NAMALWA (cell line): ENCODE measurements at places on chromosomes 3 and 15.

DNA sequence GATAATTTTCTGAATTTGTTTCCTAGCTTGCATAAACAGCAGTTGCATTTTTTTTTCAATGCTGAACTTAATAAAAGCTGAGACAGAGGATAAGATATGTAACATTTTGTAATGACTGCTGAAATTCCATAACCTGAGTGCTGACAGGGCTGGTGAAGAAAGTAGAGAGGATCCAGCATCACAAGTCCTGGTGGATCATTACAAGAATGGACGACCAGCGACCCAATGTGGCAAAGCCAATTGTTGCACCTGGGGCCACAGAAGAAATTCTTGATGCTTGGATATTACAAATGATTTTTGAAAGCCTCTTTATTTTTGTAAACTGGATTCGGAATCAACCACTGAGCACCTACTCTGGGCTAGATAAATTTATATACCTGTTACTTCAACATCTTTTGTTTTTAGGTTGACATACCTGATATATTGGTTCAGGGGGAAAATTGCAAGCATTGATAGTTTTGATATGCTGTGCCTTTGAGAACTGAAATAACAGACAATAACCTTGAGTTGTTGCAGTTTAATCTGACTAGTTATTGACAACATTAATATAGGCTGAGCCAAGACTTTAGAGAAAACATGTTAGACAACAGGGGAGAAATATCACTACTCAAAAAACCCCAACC, 3.9 kb upstream of the ACTL6A start:
- peak; percentile 85 for DNase-seq

DNA sequence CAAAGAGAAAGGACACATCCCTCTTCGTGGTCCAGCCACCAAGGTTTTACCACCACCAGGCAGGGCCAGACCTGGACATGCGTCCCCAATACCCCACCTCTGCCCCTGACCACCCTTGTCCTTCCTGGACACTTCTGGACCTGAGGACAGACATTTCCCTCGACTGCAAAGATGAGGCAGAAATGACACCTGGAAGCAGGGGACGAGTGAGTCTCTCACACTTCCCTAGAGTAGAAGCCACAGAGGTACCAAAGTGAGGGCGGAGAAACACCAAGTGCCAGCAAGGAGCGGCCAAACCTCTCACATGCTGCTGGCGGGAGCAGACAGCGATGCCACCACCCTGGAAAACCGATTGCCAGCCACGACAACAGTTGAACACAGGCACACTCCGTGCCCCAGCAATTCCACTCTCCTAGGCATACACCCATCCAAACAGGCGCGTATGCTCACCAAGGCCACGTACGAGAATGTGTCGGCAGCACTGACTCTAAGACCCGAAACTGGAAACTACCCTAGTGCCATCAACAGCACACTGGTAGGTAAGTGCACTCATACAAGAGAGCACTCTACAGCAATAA, 207.0 kb upstream of the NSMCE3 start:
- DNase-seq: no peak

GRCh38 chr15:65818927-65819562, 27.0 kb upstream of the DENND4A start:
- DNase-seq: peak; percentile 76

GRCh38 chr3:170792471-170792870, 77.5 kb downstream of the RPL22L1 start:
- DNase-seq: no peak

DNA sequence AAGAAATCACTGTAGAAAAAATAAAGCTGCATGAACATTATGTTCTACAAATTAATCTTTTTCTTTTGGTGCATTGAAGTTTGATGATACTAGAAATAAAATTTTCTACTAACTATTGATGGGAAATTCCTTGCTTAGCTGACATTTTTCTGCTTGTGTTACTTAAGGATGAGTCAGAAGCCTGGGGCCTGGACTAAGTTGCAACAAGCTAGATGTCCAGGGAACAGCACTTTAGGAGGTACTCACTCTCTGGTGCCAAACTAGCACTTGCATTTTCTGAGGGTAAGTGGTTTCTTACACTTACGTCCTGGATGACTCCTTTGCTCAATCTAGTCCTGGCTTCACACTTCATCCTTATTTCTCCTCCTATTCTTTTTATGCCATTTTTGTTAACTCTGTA, 945.1 kb downstream of the IGSF11 start:
- DNase-seq: no peak

DNA sequence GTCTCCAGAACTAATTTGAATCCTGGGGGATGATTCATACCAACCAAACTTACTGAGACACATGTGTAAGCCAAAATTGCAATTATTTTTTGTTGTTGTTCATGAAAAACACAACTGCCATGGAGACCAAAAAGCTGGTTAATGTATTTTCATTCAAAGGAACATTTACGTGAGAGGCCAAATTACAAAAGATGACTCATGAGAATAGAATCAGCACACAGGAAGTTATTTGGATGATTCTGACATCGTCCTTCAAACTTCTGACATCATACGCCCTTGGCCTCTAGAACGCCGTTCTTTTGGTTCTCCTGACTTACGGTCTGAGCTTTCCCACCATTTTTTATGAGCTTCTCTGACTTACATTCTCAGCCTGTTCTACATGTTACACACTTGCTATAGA, 3.0 kb upstream of the ZNF280D start:
- no peak for DNase-seq

GRCh38 chr3:149969110-149969939, 1.4 kb downstream of the PFN2 start:
- DNase-seq: no peak

GRCh38 chr3:31576521-31576920, 43.8 kb downstream of the STT3B start:
- DNase-seq: no peak

DNA sequence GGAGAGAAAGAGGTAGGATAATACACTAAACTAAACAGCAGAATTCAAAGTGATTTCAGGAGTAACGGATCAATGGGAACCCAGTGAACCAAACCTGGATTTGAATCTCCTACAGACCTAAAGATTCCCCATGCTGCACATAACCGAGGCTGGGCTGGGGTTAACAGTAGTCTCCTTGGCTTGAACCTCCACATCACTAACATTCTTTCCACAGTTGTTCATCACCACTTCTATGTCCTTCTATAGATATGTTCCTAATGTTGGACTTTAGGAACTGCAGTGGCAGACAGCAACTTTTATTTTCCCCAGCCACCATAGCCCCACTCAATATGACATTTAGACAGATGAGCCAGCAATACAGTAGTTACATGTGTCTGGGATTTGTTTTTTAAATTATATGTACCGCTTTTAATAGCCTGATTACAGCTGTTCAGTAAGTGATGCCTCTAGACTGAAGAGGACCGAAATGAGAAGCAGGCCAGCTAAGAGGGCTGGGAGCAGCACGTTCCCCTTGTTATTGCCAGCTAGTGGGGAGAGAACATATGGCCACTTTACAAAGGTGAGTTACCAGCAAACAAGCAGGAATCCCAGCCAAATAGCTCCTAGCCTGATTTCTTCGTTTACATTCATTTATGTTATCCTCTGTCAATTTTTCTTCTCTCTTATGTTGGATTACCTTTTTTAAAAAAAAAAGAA, 472.6 kb upstream of the CDIN1 start:
- no peak for DNase-seq

- no peak for DNase-seq
Measured at GRCh38 chr3:165233501-165234195, 37.5 kb upstream of the SLITRK3 start.

DNA sequence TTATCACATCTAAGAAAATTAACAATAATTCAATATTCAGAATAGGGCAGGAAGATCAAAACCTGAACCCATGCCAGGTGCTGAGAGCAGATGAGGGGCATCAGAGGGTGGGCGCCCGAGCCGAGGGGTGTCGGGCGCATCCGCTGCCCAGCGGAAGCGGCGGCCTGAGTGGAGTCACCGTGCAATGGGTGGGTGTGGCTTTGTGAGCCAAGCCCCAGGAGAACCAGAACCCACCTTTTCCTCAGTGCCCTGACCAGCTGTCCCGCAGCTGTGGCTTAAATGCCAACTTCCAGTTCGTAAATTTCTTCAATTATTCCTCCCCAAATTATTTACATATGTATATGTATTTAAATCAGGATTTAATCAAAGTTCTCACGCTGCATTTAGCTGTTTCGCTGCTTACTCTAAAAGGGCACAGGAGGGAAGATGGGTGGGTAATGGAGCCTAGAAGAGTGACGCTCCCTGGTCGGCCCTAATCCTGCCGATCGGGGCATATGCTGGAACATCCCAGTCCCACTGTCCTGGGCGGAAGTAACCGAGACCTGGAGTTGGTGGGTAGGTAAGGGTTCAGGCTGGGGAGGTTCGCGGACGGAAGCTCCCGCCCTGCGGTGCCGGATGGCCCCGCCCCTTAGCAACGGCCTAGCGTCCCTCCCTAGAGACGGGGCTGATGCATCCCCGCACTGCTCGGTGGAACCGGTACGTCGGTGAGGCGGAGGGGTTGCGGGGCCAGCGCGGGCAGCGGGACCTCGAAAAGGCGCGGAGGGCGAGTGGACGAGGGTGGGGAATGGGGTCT, 1.3 kb downstream of the DNAH1 start:
- no peak for DNase-seq

GRCh38 chr3:50662408-50662807, 12.3 kb upstream of the DOCK3 start:
- DNase-seq: no peak

- no peak for DNase-seq
Measured at GRCh38 chr3:110754212-110754916, 317.3 kb upstream of the NECTIN3 start.

DNA sequence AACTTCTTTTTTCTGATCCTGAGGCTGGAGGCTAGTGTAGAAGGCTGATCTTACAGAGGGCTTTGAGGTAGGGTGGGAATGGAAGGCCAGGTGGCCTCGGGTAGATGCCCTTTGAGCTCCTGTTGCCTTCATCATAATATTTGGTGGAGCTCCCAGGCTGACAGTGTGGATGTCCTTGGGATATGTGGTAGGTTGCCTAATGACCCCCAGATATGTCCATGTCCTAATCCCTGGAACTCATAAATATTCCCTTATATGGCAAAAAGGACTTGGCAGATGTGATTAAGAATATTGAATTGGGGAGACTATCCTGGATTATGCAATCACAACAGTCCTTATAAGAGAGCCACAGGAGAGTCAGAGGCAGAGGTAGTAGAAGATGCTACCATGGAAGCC, 5.5 kb downstream of the ADAMTSL3 start:
- DNase-seq: no peak

DNA sequence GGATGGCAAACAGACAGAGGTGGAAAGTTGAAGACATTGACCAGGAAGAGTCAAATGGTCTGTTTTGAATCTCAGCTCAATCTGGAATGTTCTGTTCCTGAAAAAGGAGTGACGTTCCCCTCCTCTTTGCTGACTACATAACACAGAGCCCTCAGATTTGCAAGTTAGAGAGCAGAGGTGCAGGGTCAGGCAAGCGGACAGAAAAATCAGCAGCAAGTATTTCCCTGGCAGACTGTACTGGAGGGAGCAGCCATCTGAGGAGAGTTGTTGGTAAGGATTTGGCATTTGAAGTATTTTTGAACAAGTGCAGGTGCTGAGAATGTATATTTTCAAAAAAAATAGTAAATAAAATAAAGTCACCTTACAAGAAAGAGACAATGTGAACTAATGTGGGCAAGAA, 17.6 kb downstream of the ZNF80 start:
- no peak for DNase-seq

- peak; percentile 62 for DNase-seq
Measured at GRCh38 chr15:63191895-63192618, 2.7 kb downstream of the RAB8B start.

DNA sequence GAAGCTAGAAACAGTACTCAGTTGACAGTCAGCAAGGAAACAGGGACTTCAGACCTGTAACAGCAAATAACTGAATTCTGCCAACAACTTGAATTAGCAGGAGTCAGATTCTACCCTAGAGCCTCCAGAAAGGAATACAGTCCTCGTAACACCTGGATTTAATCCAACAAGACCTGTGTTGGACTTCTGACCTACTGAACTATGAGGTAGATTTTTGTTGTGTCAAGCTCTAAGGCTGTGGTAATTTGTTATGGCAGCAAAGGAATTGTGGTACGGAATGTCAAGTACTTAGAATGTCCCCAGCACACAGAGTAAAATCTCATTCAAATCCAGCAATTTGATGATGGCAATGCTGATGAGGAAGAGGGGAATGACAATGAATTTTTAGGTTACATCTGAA, 234.1 kb downstream of the LRRN1 start:
- DNase-seq: no peak

DNA sequence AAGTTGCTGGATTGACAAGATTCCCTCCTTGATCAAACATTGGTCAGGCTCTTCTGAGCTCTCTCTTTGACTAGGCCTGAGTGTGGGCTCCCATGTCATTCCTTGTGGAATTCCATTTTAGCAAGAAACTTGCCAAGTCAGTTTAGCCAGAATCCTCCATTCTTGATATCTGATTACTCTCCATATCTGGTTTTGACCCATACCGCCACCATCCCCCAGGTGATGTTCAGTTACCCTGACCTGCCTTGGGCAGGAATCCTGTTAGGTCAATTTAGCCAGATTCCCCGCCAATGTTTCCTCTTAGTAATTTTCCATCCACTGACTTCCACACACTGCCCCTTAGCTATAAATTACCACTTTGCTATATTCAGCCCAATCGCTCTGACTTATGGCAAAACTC, 1.0 kb upstream of the PCCB start:
- no peak for DNase-seq

DNA sequence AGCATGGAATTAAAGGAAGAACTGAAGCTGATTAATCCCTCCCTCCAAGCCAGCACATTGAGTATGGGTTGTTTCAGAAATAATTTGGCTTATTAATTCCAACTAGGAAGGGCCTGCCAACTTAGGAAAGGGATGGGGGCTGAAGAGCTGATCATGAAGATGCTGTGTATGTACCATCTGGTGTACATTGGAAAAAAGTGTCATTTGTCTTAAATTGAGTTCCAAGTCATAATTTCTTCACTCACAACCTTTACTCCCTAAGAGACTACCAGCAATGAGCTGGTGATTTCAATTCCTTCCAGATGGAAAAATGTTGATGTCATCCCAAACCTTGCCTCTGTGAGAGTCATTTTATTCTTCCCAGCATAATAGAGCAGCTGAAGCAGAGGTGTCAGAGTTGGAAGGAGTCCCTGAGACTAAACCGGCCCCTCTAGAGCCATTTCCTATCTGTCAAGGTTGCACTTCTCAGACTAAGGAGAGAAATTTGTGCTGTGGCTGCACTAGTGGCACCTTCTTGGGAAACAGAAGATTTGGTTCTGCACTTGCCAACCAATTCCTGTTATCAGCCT, 79.4 kb downstream of the GTPBP8 start:
- no peak for DNase-seq

- DNase-seq: no peak
Measured at GRCh38 chr3:112372396-112372795, 39.4 kb downstream of the CD200 start.
